ENCODE measurements at places on chromosomes 6 and 20.

DNA sequence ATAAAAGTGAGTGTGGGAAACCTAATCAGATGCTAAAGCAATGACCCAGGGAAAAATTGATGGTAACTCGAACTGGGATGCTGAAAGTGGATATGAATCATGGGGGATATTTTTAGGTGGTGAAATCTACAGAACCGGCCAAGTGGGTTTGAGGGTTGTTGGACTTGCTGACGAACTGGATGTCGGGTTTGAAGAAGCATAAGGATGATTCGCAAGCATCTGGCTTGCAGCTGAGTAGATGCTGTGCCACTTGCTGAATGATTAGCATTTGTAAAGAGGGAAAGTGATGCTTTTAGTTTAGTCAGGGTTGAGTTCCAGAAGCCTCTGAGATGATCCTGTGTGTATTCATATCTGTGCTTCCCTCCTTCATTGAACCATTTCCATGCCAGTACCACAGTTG lies 54.9 kb downstream of the UBR2 start:
- no peak for DNase-seq

DNA sequence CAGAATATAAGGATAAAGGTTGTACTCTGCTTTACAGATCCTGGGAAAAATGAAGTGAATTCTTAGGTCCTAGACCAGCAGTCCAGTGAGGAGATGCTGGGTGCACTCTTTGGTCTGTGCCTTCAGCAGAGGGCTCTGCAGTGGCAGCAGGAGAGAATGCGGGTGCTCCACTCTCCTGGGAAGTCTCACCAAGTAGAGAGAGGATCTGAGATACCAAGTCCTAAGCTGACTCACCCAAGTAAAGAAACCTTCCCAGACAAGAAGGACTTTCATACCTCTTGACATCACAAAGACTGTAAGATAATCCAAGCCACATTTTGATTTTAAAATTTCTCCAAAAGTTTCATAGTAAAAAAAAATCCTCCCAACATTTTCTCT lies 116.9 kb upstream of the EMILIN3 start:
- no peak for DNase-seq

GRCh38 chr6:126143761-126144251 lies 157.5 kb downstream of the TRMT11 start:
- no peak for DNase-seq

- no peak for DNase-seq
These were observed 119.3 kb downstream of the RNASET2 start for GRCh38 chr6:166836785-166837718.

GRCh38 chr6:167566711-167567141 lies 241.8 kb downstream of the TTLL2 start:
- DNase-seq = peak; percentile 64

DNA sequence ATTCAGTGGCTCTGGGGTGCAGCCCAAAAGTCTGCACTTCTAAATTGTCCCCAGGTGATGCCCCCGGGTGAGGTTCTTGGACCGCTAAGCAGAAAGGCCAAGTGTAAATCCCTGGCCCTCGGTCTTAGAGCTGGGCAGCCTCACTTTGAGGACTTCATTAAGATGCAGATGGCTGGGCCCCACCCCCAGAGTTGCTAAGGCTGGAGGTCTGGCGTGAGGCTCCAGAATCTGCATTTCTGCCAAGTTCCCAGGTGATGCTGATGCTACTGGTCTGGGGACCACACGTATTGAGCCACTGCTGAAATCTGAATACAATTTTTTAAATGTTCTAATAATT lies 735 bp upstream of the SLC23A2 start:
- DNase-seq = no peak

- DNase-seq = no peak
These were observed 111.2 kb upstream of the PTPN1 start for GRCh38 chr20:50398821-50399554.

DNA sequence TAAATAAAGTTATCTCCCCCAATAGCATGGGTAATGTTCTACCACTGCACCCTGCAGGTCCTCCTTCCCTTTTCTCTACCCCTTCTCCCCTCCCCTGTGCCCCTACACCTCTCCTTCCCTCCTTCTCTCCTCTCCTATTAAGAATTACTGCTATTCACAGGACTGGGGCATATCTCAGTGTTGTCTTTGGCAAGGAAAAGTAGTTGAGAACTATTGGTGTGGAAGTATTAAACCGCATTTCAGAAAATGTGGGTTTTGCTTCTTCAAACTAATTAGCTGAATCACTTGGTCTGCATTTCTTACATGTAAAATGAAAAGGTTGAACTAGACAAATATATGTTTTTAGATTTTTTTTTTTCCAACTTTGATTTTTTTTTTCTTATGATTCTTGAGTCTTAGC lies 296.3 kb downstream of the CDKAL1 start:
- no peak for DNase-seq

DNA sequence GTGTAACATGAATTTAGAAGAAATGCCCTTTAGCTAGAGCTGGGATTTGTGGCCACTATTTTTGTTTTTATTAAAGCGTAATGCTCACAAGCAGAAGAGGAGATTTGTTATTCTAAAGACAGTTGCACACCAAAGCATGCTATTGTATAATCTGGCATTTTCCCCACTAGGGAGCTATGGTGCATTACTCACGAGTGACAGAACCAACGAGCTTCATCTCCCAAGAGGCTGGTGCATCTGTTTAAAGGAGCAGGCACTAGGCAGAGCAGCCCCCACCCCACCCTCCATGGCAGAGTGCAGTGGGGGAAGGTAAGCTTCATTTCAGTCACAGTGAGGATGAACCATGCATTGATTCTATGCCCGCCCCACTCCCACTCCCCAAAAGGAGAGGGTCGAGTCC lies 287.3 kb upstream of the TSHZ2 start:
- DNase-seq = no peak

- peak; percentile 78 for DNase-seq
These were observed 205.9 kb downstream of the ZMYND8 start for GRCh38 chr20:47150403-47151152.

GRCh38 chr6:10138917-10139316 lies 276.0 kb downstream of the TFAP2A start:
- DNase-seq = no peak

GRCh38 chr20:57808264-57809070 lies 98.7 kb upstream of the PMEPA1 start:
- DNase-seq = no peak

DNA sequence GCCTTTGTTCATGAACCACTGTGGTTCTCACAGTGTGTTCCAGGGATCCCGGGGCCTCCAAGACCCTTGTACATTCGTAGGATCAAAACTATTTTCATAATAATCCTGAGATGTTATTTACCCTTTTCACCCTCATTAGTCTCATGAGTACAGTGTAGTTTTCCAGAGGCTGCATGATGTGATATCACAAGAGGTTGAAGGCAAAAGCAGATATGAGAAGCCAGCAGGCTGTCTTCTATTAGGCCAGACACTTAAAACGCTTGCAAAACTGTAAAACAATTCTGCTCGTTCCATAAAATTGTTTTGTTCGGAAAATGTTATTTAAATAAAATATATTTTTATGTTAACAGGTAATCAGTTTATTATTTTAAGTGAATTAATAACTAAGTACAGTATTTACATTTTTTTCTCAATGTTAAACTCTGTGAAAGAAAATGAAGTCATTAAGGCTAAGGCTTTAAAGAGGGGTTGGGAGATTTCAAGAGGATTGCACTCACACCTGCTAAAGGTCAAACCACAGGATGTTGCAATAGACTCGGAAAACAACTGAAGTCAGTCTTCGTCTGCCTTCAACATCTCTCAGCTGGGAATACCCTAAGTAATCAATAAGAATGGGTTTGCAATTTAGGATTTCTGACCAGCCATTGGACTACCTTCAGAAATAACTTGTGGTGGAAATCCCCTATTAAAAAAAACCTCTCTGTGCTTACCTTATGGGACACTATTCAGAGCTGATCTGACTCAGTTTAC lies 474.2 kb downstream of the KIF16B start:
- no peak for DNase-seq

DNA sequence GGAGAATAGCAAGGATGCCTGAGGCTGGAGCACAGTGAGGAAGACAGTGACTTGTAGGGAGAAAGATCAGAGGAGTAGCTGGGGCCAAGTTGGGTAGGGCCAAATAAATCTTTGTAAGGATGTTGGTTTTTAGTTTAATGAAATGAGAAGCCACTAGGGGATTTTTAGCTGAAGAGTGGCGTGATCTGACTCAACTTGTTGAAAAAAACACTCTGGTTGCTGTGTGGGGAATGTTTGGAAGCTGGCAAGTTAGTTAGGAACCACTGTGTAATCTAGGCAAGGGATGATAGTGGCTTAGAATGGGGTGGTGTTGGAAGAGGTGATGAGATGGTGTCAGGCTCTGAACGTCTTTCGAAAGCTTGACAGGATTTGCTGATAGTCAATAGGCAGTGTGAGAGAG lies 176.1 kb upstream of the HDDC2 start:
- DNase-seq = no peak

DNA sequence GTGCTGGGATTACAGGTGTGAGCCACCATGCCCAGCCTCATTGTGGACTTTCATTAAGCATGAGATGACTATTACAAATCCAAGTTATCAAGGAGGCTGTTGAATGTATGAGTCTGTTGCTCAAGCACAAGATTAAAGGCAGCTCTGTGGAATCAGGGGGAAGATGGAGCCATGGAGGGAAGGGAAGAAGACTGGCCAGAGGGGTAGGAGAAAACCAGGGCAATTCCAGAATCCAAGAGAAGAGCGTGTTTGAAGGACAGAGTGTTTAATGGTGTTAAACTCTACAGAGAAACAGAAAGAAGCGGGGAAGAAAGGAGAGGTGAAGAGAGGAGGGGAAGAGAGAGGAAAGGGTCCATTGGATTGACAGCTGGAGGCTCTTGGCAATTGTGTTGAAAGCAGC lies 49.8 kb upstream of the TTPAL start:
- DNase-seq = no peak

- DNase-seq = no peak
These were observed 186.5 kb downstream of the SCP2D1 start for GRCh38 chr20:19000078-19000477.

GRCh38 chr6:156809034-156809433 lies 31.9 kb downstream of the ARID1B start:
- DNase-seq = no peak

GRCh38 chr20:46928580-46929132 lies 34.0 kb downstream of the EYA2 start:
- DNase-seq = no peak

DNA sequence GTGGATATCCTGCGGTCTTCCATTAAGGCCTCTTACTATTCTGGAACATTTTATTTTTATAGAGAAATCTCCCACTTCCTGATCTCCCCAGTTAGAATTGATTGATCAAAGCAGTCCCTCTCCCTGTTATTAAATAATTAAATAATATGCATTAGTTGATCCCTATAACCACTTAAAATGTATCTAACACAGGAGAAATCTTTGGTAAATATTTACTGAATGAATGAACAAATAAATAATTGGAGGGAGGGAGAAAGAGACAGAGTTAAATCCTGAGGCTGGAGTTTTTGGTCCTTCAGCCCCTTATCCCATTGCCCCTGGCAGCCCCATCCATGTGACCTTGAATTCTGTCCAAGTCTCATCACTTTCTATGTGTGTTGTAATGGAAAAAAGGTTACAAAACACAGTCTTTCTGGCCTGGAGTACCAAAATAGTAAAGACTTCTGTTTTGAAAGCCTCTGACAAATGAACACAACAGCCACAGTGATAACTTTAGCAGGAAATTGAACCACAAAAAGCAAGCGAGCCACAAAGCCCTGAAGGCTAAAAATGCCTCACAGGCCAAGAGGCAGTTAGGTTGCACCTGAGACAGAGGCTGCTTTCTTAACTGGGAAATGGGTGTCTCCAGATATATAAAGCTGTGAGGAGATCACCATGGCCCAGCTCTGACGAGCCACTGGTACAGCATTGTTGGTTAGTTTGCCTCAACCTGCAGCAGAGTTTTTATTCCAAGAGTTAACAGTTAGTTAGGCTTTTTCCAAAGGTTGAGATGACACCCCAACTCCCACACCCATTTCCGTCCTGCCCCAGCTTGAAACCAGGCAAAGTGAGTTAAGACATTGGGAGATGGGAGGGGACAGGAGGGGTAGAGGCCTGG lies 11.3 kb downstream of the NT5E start:
- no peak for DNase-seq

DNA sequence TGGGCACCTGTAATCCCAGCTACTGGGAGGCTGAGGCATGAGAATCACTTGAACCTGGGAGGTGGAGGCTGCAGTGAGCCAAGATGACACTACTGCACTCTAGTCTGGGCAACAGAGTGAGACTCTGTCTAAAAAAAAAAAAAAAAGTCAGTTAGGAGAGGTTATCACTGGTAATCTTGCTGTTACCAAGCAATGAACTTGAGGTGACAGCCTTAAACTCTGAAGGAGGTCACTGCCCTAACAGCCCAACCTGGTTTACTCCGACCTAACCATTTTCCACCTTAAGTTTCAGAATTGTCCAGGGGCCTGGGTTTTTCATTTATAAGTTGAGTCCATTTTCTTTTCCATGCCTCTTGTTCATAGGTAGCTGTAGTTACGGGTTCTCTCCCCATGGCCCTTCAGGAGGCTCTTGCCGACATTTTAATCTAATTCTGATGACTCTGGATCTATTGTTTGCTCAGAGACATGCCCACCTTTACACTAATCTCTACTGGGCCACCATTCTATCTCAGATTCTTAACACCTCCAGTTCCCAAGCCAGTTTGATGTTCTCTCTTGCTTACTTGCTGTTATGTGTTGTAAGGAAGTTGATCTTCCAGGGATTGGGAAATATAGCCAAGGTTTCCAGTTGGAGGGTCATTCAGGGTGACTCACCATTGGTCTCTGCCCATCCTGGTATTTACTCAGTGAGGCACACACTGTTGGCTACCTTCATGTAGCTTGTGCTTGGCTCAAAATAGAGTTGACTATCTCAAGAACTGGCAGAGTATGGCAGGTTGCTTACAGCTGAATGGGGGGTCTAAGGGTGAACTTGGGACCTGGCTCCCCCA lies 29.1 kb downstream of the SHLD1 start:
- DNase-seq = no peak

GRCh38 chr6:158037771-158038170 lies 56.1 kb downstream of the SYNJ2 start:
- no peak for DNase-seq

- DNase-seq = no peak
These were observed 451.0 kb upstream of the MAN1A1 start for GRCh38 chr6:119800526-119800925.

- no peak for DNase-seq
These were observed 410.5 kb downstream of the PTPRT start for GRCh38 chr20:42779216-42779615.

DNA sequence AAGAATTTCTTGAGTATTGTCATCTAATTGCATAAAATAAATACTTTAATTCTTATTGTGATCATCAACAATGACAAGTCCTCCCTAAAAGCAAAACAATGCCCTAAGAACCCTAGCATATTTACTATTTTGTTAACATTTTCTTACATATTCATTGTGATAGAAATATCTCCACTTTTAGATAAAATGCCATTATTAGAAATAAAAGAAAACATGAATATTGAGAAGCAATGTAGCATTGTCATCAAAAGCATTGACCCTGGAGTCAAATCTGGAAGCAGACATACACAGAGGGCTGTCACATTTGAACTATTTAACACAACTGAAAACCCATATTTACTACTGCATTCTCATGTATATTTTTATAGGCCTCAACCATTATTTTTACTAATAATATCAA lies 257.7 kb downstream of the SYNE1 start:
- no peak for DNase-seq

Measured in left forelimb (tissue), 1 donor.